H1 (cell line): ENCODE measurements at places on chromosomes 7 and 10. TPM values are rescaled to one million over a fixed set of nuclear protein-coding genes. Genes with fewer than 3 reads are reported as not detected.

DNA sequence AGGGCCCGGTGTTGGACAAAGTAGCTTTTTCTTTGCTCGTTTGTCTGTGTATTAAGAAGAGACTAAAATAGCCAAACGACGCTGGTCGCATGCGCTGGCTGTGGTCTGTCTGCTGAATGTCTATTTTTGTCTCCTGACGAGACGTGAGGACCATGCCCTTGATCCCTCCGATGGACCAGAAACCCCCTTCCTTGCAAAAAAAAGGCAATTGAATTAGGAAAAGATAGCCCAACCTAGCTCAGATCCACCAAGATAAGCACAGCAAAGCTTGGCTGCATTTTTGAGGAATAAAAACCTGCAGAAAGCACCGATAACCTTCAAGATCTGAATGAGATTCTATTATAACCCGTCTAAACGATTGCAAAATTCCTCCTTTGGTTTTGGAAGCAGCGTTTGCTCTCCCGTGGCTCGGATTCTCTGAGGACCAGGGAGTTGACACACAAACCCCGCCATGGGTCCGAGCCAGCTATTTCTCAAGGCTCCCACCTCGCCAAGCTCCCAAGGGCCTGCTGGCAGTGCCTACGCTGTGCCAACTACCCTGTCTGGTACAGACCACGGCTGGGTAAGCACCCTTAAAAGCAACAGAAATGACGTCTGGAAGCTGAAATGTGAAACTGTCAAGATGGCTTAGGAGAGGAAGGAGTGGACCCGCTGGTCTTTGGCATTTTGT lies 17.7 kb upstream of the TTYH3 start:
- no peak for DNase-seq

Gene LRIT1
- polyA plus RNA-seq = 0.03 and 0.09 TPM in 2 replicates

GRCh38 chr7:200704-201103 lies 8.3 kb downstream of the FAM20C start:
- DNase-seq = no peak

Gene NAT16
- polyA plus RNA-seq = 0.26 and 0.47 TPM in 2 replicates

Gene KCNH2
- 15.0 and 20.5 TPM in 2 replicates for polyA plus RNA-seq

Gene ABCC2
- 0.44 and 0.74 TPM in 2 replicates for polyA plus RNA-seq

GRCh38 chr10:122659126-122659525 lies 40.5 kb downstream of the C10orf120 start:
- no peak for DNase-seq

GRCh38 chr10:5529702-5530411 lies 5.1 kb downstream of the CALML3 start:
- DNase-seq = no peak

GRCh38 chr10:124469956-124470484 lies 8.4 kb downstream of the LHPP start:
- peak; percentile 84 for DNase-seq

GRCh38 chr7:73742338-73742752 lies 3.7 kb upstream of the ABHD11 start:
- DNase-seq = no peak

- no peak for DNase-seq
Measured at GRCh38 chr10:12201543-12201942, 5.6 kb downstream of the CDC123 start.

DNA sequence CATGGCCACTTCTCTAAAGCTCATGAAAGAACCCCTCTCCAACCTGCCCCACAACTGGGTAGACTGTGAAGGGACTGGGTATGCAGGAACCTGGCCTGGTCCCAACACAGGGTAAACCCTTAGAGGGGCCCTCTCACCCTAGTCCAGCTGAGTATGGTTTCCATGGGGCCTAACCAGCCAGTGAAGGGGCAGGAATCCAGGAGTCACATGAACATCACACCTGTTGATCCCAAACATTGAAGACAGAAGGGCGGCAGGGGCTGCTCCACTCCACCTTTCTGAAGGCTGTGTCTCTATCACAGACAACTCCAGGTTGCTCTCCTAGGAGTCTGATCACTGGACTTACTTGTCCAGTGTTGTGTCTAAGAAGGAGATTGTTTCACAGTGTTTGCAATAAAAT lies 30.8 kb downstream of the GRID1 start:
- no peak for DNase-seq

Gene CDH23
- polyA plus RNA-seq = 4.9 and 6.3 TPM in 2 replicates

DNA sequence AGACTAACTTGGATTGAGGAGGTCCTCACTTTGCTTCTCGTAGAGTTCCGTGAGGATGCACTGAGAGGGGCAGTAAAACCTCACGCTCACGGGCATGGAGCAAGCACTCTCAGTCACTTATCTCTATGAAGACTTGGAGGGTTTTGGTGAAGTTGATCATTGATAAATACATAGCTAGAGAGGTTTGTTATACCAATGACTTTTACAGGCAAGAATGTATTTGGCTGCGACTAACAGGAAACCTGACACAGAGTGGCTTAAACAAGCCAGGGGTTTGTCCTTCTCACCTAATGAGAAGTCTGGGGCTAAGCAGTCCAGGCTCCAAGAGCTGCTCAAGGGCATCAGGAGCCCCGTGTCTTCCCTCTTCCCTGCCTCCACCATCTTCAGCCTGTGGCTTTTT lies 6.1 kb downstream of the BICC1 start:
- no peak for DNase-seq

Gene INHBA
- polyA plus RNA-seq = 1.1 TPM in 2 replicates

GRCh38 chr7:33041631-33042428 lies 20.7 kb downstream of the NT5C3A start:
- DNase-seq = no peak

Gene MOGAT3
- 0.21 and 0.58 TPM in 2 replicates for polyA plus RNA-seq

Gene RAMP3
- 0.98 and 2.7 TPM in 2 replicates for polyA plus RNA-seq

DNA sequence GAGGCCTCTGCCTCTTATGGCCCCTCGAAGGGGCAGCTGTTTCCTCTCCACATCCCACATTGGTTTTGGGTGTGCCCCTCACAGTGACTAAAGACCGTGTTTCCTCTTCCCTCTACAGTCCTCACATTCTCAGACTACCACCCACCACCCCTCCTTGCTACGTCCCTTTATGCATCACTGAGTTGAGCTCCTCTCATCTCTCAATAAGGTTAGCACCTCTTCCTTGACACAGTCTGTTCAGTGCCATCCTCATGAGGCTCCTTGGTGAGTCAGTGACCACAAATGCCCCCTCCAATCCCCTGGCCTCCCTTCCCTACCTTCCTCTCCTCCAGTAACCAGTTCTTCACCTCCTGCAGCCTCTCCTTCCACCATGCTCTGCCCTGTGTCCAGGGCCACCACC lies 239.1 kb upstream of the MYO3A start:
- DNase-seq = no peak

DNA sequence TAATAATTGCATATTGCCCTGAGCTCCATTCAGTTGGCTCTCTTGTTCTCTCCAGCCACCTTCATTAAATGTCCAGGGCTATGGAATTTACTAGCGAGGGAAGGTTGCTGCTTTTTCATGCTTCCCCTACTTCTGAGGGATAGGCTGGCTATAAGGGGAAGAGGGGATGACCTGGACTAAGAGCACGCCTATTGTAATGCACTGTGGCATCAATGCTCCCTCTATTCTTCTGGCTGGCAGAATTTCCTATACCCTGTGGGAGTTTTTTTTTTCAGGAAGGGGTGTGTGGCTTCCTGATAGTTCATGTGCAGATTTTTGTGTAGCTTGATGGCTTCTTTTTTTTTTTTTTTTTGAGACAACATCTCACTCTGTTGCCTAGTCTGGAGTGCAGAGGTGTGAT lies 155.8 kb downstream of the SND1 start:
- no peak for DNase-seq

Gene H2BK1
- polyA plus RNA-seq = not detected in 2 replicates

Gene AP1S1
- 59.3 and 72.3 TPM in 2 replicates for polyA plus RNA-seq

GRCh38 chr7:34315032-34315431 lies 343.0 kb upstream of the NPSR1 start:
- DNase-seq = no peak

- no peak for DNase-seq
Measured at GRCh38 chr10:19944911-19945663, 128.9 kb downstream of the PLXDC2 start.

- no peak for DNase-seq
Measured at GRCh38 chr7:89661876-89662275, 492.4 kb upstream of the STEAP1 start.

GRCh38 chr10:9294132-9294663 lies 1239.7 kb downstream of the GATA3 start:
- DNase-seq = no peak

Gene SUMF2
- polyA plus RNA-seq = 39.8 and 55.9 TPM in 2 replicates

DNA sequence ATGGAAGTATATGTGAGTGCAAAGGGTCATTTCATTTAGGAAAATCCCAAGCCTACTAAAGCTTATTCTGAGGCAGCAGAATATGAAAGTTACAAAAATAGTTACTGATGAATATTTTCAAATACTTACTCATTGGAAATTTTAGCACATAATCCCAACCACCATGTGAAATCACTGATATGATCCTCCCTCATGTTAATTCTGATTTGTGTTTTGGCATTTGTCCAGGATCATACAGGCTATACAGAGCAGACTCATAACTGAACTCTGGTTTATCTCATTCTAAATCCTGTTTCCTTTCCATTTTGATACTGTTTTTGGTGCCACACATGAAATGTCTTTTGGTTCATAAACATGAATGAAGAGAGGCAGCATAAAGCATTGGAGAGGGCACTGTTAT lies 3.4 kb upstream of the FAM24B start:
- no peak for DNase-seq

- DNase-seq = no peak
Measured at GRCh38 chr10:128187788-128188185, 61.6 kb upstream of the MKI67 start.

Gene DBNL
- 56.6 and 63.1 TPM in 2 replicates for polyA plus RNA-seq

- no peak for DNase-seq
Measured at GRCh38 chr10:100330079-100330478, at the start of gene PKD2L1. Gene PKD2L1 (minus strand): TSS chr10:100330228. CDS start chr10:100330103, 125 bp downstream.

Gene FOXI2
- polyA plus RNA-seq = 1.0 and 1.9 TPM in 2 replicates

Gene DUSP5
- 13.3 and 13.6 TPM in 2 replicates for polyA plus RNA-seq

DNA sequence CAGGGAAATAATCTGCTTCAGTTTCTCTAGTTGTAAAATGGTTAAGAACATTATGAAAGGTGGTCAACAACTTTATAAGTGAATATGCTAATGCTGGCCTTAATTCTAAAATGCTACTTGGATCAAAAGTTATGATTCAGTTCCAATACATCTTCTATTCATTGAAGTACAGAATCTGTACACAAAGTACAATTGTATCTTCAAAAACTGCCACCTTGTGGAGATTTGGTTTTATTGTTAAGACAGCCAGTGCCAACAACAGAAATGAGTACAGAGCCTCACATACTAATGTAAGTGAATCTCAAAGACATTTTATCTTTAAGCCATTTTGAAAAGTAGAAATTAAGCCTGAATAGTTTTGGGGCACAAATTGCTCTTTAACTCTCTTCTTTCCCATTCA lies 194.0 kb downstream of the CFTR start:
- DNase-seq = no peak

- DNase-seq = no peak
Measured at GRCh38 chr7:150453181-150453580, 2.8 kb downstream of the GIMAP8 start.

GRCh38 chr7:22855049-22855392 lies 32.4 kb upstream of the TOMM7 start:
- DNase-seq = no peak

- no peak for DNase-seq
Measured at GRCh38 chr10:111316722-111317212, 239.9 kb downstream of the ADRA2A start.

- no peak for DNase-seq
Measured at GRCh38 chr10:29648983-29649268, 14.2 kb upstream of the SVIL start.
